Ureter (tissue), 1 donor: ENCODE measurements at places on chromosomes 5 and 9. TPM values are rescaled to one million over a fixed set of nuclear protein-coding genes. Genes with fewer than 3 reads are reported as not detected.

The MEIKIN gene
- total RNA-seq: not detected

DNA sequence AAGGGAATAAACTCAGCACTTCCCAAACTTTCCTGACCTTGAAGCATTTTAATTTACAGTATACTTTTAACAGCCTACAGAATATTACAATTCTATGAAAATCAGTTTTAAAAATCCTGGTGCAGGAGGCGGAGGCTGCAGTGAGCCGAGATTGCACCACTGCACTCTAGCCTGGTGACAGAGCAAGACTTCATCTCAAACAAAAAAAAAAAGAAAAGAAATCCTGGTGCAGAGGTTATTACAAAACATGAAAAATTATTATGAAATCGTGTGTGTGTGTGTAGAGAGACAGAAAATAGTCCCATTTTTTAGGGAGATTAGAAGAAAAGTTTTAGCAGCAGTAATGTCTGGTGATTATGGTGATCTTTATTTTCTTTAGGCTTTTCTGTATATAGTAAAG lies 26.9 kb downstream of the GOLPH3 start:
- DNase-seq: no peak

DNA sequence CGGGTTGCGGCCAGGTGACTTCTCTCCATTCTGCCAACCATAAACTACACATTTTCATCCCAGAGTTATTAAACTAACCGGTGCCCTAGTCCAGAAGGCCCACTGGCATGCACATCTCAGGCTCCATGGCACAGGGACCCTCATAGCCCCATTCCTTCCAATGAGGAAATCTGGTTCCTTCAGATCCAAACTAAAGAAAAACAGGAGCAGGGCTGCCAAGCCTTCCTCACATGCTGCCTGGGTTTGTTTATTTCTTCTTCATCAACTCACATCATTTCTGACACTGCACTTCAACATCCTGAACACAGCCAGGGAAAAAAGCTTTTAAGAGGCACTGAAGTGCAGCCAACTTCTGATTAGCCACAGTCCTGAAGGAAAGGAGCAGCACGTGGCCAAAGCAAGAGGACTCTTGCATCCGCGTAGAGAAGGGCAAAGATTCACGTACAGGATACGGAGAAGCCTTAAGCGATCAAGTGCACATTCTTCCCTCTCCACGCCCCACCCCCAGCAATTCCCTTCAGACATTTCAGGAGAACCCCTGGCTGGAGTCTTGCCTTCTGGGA lies 22.5 kb downstream of the LHFPL2 start:
- DNase-seq: no peak

DNA sequence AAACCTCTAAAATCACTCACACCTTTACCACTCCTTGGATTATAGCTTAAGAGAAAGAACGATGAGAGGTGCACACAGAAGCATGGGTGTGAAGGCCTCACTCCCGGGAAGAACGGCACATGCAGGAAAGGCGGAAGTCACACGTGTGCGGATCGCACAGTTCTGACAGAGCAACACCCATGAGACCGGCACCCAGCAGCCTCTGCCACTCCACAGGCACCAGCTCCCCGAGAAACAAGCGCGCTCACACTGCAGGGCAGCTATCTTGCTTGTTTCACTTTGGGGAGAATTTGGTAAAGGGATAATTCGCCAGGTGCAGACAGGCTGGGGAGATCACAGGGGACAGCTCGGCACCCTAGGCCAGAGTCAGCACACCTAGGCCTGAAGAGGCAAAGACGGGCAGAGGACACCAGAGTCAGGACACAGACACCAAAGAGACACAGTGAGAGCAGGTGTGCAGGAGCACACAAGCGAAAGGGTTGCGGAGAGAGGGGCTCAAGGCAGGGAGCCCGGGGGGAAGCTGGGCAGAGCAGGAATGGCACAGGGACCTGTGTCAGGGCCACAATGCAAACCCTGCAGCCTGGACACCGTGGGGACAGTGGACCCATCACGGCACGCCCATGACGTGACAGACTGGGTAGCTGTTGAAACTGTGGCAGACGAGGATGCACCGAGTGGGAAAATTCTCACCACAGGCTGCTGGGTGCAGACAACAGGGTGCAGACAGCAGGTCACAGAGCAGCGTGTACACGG lies 81.7 kb downstream of the CAMSAP1 start:
- DNase-seq: no peak

The SCGB3A2 gene
- total RNA-seq: not detected
